Stimulated activated CD4-positive, alpha-beta T cell treated with anti-CD3 and anti-CD28 coated beads, Interleukin-12 subunit alpha, Interleukin-12 subunit beta, amount 100 ng/mL, for 48 hours (primary cell): ENCODE measurements at places on chromosomes 16 and 17.

DNA sequence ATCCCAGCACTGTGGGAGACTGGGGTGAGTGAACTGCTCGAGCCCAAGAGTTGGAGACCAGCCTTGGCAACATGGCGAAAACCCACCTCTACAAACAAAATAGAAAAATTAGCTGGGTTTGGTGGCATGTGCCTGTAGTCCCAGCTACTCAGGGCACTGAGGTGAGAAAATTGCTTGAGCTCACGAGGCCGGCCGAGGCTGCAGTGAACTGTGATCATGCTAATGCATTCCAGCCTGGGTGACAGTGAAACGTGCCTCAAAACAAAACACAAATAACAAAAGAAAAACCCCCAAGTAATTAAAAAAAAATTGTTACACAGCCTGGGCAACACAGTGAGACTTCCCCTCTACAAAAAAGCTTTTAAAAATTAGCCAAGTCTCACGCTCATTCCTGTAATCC is 5.0 kb downstream of the CCDC47 start:
- no peak for DNase-seq

GRCh38 chr16:69741519-69741918 is 13.2 kb downstream of the NOB1 start:
- no peak for DNase-seq

DNA sequence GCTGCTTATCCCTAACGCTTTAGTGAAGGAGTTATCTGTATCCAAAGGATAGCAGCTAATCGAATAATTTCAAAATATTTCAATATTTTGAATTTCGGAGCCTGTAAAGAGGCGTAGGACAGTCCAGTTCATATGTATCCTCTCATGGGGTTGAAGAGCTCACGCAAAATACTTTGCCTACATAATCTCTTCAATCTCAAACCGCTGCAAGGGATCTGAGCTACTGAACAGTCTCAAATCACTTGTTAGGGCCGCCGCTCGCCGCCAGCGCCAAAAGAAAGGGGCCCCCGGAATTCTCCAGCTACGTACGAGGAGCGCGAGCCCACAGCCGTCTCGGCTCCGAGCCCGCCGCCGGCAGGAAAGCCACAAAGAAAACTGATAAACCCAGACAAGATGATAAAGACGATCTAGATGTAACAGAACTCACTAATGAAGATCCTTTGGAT is 601 bp upstream of the RFWD3 start:
- peak; percentile 10 for DNase-seq

DNA sequence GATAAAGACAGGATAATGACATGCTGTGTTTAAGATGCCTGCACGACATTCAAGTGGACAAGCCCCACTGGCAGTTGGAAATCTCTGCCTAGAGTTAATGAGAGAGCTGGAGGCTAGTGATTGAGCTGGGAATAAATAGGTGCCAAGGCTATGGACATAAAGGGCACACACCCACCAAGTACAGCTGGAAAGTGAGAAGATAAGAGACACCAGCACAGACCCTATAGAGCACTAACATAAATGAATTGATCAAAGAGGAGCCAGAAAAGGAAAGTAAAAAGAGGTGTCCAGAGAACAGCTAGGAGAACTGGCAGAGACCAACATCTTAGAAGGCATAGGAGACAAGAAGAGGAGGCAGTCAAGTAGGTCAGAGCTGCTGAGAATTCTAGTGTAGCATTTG is 101.2 kb downstream of the YPEL2 start:
- DNase-seq, result no peak

DNA sequence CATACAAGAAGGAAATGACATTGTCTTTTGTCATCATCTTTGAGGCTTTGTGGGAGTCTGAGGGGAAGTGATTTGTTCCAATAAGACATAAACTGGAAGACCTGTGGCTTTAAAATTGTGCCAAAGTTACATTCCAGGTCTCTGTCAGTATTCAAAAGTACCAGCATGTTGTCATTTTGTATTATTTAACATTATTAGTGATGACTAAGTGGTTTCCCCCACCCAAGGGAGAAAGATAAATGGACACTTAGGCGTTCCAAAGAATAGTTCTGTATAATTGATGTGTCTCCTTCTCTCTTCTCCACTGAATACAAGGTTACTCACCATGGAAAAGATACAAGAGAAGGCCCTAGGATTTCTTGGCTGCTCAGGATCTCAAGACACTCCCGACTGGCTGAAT is 3.8 kb downstream of the CFAP97D1 start:
- no peak for DNase-seq

- DNase-seq, result no peak
Observed at GRCh38 chr16:52690468-52690867, 143.5 kb upstream of the TOX3 start.

DNA sequence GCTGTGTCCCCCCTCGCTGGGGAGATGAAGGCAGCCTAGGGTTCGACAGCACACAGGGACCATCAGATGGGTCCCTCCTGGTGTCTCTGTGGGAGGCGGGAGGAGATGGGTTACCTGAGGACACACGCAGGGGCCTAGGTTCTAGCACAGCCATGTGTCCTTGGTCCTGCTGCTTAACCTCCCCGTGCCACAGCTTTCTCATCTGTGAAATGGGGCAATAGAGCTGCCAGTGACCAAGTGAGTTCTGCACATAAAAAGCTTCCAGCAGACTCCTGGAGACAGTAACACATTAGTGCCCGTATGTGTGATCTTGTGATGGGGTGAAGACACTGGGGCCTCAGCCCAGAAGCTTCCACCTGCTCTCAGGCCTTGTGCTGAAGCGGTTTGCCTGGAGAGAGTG is 96.0 kb upstream of the GSE1 start:
- DNase-seq, result no peak

GRCh38 chr16:79006765-79007164 is 593.8 kb downstream of the MAF start:
- no peak for DNase-seq

- no peak for DNase-seq
Observed at GRCh38 chr17:57152967-57153528, 68.0 kb downstream of the AKAP1 start.

DNA sequence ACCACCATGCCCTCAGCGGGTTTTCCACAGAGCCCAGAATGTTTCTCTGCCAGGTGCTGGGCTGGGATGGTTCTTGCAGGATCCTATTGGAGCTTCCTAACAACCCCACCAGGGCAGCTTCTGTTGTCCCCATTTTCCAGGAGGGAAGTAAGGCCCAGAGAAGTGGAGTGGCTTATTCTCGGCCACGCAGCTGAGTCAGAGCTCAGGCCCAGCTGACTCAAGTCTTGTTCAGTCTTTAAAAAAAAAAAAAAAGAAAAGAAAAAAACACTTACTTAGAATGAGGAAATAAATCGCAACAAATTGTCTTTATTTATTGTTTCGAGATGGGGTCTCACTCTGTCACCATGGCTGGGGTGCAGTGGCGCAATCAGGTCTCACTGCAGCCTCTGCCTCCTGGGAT is 413.0 kb downstream of the CPPED1 start:
- no peak for DNase-seq

GRCh38 chr16:31461201-31461920 is 2.1 kb downstream of the ARMC5 start:
- DNase-seq, result no peak

- no peak for DNase-seq
Observed at GRCh38 chr17:76686538-76687297, 24.0 kb downstream of the MXRA7 start.

- no peak for DNase-seq
Observed at GRCh38 chr17:33637534-33637933, 344.4 kb upstream of the ASIC2 start.

- no peak for DNase-seq
Observed at GRCh38 chr17:82940226-82941020, 100.6 kb upstream of the ZNF750 start.

DNA sequence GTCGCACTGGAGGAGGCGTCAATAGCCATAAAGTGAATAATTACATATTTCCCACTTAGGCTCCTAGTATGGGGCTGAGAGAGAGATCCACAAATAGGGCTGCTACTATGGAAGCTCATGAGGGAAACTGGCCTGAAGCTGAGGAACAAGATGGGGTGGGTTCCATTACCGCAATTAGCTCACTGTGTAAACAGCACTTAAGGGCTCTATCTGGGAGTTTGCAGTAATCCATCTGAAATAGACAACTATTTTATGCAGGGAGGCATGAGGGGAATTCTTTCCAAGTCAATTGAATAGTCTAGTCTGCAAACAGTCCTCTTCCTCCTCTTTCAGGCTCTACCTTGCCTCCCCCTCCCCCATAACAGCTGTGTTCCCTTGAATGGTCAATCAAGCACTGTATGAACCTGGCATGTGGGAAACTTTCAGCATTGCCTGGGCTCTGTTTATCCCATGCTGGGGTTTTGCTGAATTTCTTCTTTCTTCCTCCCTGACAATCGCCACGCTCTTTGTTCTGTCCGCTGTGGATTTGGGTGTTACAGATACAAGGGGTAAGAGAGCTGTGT is 56.1 kb upstream of the MAF start:
- DNase-seq, result no peak

- no peak for DNase-seq
Observed at GRCh38 chr17:57097832-57098421, 12.9 kb downstream of the AKAP1 start.

GRCh38 chr17:47641202-47641601 is 8.5 kb upstream of the KPNB1 start:
- DNase-seq, result no peak

DNA sequence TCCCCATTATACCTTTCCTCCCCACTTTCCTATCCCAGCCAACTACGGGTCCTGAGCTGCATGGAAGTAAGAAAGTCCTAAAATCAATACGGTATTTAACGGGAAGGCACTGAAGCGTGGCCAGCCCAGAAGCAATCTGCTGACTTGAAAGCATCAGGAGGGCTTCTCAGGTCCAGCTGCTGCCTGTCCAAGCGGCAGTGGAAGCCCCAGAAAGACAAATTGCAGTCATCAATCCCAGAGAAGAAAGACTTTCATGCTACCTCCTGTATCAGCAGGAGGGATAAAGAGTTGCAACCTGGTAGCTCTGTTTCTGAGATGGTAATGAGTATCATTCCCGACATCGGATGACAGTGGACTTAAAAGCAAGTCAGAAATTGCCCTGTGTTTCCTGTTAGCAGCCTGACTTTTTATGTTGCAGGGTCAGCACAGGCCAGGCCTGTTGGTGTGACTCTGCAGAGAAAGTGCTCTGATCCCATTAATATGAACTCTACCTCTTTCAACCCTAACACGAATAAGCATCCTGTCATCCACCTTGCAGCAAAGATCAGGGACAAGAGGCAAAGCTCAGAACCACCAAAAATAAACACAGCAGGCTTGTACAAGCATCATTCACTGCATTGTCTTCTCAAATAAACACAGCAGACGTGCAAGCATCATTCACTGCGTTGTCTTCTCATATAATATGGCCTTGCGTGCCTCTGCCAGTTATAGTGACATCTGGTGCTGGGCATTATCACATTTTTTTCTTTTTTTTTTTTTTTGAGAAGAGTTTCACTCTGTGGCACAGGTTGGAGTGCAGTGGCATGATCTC is 358.6 kb upstream of the CDH11 start:
- no peak for DNase-seq

GRCh38 chr16:89764711-89765201 is 43.4 kb downstream of the ZNF276 start:
- DNase-seq, result no peak

DNA sequence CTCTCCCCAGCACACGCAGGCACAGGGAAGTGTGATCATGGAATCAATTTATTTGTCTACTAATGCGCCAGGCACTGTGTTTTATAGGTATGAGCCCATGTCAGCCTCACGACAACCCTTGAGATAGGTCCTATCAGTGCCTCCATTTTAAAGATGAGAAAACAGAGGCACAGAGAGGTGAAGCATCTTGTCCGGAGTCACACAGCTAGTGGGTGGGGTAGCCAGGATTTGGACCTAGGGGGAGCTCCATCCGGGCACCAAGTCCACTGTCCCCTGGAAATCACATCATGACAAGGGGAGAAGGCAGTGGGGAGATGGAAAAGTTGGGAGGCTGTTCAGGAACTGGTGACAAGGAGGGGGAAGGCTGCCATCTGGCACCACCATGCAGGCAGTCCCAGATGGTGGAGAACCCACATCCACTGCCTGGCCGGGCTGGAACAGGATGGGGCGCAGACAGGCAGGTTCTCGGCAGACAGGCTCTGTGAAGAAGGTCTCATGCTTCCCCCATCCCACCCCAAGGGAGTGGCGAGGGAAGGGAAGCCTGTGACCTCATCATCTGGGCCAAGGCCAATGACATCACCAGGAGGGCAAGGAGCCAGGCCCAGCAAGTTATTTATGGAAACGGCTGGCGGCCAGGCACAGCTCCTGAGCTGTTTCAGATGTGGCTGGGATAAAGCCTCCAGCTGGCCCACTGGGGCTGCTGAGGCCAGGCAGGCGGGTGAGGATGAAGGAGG is 126.0 kb upstream of the SDK2 start:
- DNase-seq, result no peak

DNA sequence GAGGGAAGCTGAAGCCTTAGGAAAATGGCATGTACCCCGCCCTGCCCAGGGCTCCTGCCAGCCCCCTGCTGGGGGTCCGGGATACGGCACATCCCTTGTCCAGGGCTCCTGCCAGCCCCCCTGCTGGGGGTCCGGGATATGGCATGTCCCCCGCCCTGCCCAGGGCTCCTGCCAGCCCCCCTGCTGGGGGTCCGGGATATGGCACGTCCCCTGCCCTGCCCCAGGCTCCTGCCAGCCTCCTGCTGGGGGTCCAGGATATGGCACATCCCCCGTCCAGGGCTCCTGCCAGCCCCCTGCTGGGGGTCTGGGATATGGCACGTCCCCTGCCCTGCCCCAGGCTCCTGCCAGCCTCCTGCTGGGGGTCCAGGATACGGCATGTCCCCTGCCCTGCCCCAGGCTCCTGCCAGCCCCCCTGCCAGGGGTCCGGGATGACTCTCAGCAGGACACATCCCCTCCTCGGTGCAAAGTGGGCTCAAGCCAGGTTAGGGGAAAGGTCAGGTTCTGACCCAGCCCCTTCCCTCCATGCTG is 43.2 kb downstream of the RPH3AL start:
- no peak for DNase-seq

DNA sequence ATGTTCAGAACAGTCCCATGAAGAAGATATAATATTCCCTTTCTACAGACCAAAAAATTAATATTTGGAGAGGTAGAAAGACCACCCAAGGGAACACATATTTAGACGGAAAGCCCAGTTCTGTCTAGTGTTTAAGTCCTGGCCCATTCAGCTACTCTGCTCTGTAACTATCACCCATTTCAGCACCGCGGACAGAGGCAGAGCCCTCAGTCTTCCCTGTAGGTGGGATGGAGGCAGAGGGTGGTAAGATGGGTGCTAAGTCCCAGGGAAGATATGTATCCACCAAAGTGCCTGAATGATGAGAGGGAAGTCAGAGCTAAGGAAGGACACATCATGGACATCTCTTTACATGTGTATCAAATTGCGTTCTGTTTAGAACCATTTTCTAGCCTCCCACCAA is 27.8 kb upstream of the C16orf78 start:
- DNase-seq, result no peak

GRCh38 chr16:4514606-4515005 is 24.0 kb downstream of the CDIP1 start:
- no peak for DNase-seq

DNA sequence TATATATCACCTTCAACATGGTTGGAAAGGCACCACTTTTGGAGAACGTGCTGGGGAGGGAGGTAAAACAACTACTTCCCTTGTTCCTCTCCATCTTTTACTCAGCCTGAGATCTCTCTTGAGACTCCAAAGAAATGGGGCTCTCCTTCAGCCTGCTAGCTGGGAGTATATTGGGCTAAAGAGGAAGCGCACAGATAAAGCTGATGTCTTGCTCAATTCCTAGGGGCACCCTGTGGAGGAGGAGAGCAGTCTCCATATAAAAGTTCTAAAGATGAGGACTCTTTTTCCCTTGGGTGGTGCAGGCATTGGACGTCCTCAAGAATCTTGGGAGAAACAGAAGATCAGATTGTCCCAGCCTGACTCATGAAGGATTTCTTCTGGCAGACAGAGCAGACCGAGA is 4.6 kb upstream of the ETV4 start:
- no peak for DNase-seq
